ENCODE measurements at places on chromosomes 2 and 18. TPM values are rescaled to one million over a fixed set of nuclear protein-coding genes. Genes with fewer than 3 reads are reported as not detected.

The CYTIP gene
- not detected for total RNA-seq

The RPIA gene
- total RNA-seq = 7.0 TPM

The KCNE4 gene
- total RNA-seq = 21.2 TPM

The CYBRD1 gene
- total RNA-seq = 497 TPM

The POTEI gene
- not detected for total RNA-seq

The TXNL4A gene
- 30.3 TPM for total RNA-seq

The CYP26B1 gene
- total RNA-seq = under 0.01 TPM

The HOXD8 gene
- total RNA-seq = 0.44 TPM

The TRAPPC8 gene
- total RNA-seq = 70.5 TPM

The TNFAIP6 gene
- total RNA-seq = 32.4 TPM

The ZBTB7C gene
- not detected for total RNA-seq

The GULP1 gene
- 56.6 TPM for total RNA-seq

The NIFK gene
- 33.5 TPM for total RNA-seq

The MROH2A gene
- not detected for total RNA-seq

The GPR55 gene
- not detected for total RNA-seq

The NHEJ1 gene
- total RNA-seq = 28.3 TPM

The ACMSD gene
- not detected for total RNA-seq

The FEZ2 gene
- total RNA-seq = 56.9 TPM

The GKN2 gene
- not detected for total RNA-seq

The SLC9A4 gene
- not detected for total RNA-seq

The FLACC1 gene
- total RNA-seq = 2.0 TPM

The RAD51AP2 gene
- total RNA-seq = not detected

The ATP6V1C2 gene
- total RNA-seq = not detected

The ROCK2 gene
- 57.3 TPM for total RNA-seq

The STK17B gene
- 52.2 TPM for total RNA-seq

The FAM136A gene
- total RNA-seq = 25.7 TPM

Data from smooth muscle cell of trachea (primary cell).